ENCODE measurements at places on chromosomes 3 and 15.

GRCh38 chr15:61116825-61117224 lies 112.3 kb downstream of the RORA start:
- DNase-seq = no peak

DNA sequence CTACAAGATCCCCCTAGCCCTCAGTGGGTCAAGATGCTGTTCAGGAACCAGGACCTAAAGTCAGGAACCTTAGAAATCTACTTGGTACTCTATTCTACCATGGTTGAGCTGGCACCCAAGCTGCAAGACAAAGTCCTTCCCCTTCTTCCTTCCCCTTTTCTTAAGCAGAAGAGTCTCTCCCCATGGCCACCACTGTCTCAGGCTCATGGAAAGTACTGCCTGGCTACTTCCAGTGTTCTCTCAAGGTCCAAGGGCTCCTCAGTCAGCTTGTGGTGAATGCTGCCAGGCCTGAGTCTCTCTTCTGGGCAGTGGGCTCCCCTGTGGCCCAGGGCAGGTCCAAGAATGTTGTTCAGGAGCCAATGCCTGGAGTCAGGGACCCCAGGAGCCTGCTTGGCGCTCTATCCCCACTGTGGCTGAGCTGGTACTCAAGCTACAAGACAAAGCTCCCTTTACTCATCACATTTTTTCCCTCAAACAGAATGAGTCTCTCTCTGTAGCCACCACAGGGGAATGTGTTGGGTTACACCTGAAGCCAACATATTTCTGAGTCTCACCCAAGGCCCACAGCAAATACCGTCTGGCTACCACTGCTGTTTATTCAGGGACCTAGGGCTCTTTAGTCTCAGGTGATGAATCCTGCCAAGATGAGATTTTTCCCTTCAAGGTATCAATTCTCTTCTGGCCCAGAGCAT lies 18.1 kb upstream of the SLC27A2 start:
- DNase-seq = no peak

DNA sequence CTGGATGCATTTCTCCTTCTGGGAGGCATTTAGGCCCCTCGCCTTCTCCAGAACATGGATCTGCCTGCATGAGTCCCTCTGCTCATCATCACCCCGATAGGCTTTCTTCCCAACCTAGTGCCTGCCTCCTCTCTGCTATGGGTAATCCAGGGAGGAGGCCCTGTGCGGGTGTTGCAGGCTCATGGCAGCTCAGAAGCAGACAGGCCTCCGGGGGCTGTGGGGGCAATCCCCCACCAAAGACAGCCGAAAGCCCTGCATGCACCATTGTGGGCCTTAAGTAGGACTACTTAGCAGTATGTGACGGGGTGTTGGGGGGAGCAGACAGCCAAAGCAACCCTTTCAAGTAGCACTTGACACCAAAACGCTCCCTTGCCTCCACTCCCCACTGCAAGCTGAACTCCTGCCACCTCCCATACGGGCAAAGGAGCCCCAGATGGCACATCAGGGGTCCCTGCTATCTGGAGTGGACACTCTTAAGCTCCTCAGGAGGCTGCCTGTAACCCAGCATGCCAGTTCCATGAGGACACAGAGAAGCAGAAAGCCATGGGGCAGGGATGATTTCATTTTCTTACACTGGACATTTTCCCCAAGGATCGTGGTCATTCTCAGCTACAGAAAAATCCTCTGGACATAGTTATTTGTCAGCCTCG lies 98.8 kb upstream of the HACD2 start:
- DNase-seq = no peak

GRCh38 chr3:46957092-46957820 lies 19.3 kb downstream of the CCDC12 start:
- DNase-seq = no peak
